ENCODE measurements at places on chromosomes 3 and 15.

GRCh38 chr3:148077965-148078364 is 619.7 kb upstream of the AGTR1 start:
- no peak for DNase-seq

DNA sequence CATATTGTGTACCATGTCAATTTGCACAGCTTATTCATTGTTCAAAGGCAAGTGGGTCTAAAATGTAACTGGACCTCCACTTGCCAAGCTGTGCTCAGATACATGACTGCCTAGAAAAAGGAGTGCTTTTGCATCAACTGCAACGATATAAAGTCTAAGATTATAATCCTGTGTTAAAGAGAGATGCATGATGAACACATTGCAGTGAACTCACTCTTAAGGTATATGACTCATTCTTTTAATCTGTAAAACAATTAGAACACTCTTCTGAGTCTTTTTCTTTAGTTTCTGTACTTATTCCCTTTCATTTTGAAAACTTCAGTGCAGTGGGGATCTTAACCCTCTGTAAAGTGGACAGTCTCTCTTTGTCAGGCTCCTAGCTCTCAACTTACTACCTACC is 982.8 kb downstream of the ROBO1 start:
- no peak for DNase-seq

DNA sequence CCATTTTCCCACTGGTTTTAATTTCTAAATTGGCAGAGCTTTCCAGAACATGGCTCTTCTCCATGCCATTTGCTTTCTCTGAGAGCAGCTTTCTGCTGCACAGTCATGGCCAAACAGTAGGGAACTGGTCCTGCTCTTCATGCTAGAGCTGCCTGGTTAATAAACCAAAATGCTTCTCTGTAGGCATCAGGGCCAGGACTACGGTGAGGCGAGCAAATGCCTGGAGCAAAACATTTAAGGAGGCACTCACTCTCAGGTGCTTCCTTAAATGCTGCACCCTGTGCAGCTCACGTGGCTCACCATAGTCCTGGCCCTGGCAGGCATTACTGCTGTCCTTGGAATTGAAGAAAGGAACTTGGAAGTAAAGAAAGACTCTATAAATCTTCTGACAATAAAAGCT is 48.5 kb upstream of the PPP2R3A start:
- DNase-seq, result no peak

DNA sequence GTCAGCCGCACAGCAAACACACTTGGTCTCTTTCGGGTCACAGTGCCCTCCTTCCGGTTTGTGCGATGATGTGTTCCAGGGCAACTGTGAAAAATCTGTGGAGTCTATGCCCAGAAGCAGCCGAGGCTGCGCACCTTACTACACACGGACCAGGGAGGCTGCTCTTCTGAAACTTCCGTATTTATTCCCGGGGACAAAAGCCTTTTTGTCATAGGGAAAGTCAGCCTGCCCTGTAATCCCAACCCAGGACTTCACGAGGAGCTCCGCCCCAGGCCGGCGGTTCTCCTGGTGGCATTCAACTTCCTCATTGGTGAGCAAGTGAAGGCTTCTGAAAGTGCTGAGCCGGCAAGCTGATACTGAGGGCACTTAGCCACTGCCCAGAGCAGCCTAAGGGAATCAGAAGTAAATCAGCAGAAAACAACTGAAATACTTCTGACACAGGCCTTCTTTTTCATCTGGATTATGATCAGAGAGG is 126.5 kb downstream of the FMN1 start:
- DNase-seq, result no peak

GRCh38 chr3:196096382-196096953 is 14.6 kb upstream of the TFRC start:
- no peak for DNase-seq

DNA sequence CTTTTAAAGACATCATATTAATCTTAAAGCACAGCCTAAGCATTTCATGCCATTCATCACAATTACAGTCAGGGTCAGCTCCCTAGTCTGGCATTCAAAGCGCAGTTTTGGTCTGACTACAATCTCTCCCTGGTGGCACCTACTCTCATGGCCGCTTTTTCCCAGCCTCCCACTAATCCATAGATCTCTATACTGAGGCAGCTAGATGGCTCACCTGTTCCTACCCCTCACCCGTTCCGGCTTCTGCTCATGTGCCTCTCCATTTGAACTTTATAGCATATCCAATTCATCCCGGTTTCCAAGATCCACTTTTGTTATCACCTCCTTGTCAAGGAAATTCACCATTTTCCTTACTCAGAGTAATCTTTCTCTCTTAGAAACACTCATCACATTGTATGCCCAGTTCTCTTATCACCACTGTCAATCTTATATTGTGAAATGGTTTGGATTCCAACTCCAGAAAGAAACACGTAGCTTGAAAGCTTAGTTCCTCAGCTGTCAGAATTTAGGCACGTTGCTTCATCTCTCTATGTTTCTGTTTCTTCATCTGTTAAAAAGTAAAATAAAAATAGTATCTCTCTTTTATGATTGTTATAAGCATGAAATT is 220.0 kb upstream of the UBE2E2 start:
- DNase-seq, result no peak

- no peak for DNase-seq
These were observed 145.9 kb upstream of the GALNT15 start for GRCh38 chr3:16028604-16029003.

DNA sequence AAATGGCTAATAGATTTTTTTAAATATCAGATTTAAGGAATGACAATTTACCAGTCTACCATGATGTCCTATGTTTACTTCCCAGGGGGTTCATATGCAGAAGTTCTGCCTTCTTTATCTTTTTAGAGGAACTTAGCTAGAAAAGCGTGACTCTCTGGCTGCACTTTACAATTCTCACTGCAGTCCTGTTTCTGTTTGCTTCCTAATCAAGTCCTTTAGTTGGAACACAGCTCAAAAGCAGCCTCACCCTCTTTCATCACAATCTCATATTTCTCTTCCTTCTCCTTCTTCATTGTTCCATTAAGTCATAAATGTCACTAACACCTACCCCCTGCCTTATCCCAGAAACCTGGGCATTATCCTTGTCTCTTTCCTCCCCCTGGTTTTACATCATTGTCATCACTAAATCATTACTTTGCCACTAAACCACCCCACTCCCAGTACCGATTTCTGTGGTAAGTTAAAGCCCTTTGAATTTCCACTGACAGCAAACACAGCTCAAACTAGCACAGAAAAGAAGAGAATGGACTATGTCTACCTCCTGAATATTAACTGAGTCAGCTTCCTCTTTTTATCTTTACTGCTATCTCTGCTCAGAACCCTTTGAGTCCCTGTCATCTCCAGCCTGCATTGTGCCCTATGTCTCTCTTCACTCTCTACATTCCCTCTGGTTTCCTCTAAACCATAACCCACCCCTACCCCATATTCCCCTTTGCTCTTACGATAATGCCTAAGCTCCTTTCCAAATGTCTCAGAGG is 13.8 kb upstream of the PPP4R2 start:
- DNase-seq, result no peak

GRCh38 chr15:24940236-24940635 is 14.6 kb upstream of the SNRPN start:
- DNase-seq, result no peak
